AG09309 (cell line): ENCODE measurements at places on chromosomes 5 and 9.
A peak's percentile ranks its signal among the peaks of the same experiment; 100 is the strongest.

DNA sequence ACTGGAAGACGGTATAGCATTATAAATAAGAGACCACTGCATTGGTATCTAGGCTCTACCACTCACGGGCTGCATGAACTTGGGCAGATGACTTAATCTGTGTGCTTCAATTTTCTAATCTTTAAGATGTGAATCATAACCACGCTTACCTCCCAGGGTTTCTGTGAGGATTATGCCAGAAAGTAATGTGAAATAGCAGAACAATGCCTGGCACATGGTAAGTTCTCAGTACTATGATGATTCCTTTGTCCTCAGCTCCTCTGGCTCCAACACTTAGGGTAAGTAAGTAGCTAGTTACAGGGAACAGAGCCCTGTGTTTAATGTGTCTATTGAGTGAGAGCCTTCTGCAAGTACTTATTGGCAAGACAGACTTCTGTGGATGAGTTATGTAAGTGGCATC, 31.1 kb downstream of the POU4F3 start:
- DNase-seq, result peak; percentile 24

- DNase-seq, result no peak
Observed at GRCh38 chr5:135174315-135175096, 140.5 kb upstream of the PITX1 start.

GRCh38 chr9:109016132-109016531, 2.8 kb upstream of the CTNNAL1 start:
- DNase-seq, result no peak

- no peak for DNase-seq
Observed at GRCh38 chr9:104711604-104712003, 17.3 kb downstream of the OR13D1 start.

DNA sequence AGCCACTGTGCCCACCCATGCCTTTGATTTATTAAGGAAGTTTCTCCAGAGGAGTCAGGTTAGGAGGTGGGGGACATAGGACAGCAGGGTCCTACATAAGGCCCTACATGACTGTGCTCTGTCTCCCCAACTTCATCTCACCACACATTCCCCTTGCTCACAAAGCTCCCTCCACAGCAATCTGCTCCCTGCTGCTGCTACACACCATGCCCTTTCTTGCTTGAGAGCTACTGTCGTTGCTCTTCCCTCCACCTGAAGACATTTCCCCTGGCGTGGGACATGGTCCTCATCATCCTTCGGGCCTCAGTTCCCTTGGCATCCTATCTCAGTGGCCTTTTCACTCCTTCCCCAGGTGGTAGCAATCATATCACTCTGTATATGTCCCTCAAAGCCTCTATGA, 75.9 kb upstream of the DAPK1 start:
- no peak for DNase-seq
